ENCODE measurements at places on chromosomes 6 and 20.

DNA sequence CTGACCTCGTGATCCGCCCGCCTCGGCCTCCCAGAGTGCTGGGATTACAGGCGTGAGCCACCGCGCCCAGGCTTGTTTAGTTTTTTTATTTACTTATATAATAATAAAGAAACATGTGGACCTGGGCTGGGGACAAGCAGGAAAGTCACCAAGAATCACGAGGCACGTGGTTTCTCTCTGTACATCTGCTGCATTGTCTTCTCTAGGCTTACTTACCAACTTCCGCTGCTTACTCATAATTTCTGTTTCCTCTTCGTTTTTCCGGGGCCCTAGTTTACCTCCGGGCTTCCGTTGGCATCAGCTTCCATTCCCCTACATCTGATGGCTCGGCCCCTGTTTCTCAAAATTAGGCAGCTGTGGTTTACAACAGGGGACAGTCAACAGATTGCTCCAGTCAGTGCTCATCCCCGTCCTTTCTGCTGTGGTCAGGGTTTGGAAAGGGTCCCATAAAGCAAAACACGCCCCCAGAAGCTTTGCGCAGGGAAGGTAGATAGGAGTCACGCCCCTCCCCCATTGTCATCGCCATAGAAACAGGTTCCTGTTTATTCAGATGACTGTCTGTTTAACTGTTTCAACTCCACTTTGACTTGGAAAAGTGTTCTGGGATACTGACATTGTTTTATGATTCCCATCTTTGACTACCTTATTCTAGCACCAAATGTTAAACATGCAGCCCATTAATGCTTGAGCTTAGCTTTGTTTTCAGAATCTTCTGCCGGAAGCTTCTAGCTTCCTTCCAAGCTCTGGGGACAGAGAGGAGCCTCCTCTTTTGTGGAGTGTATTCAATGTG is 31.9 kb upstream of the TXLNB start:
- DNase-seq: peak; percentile 82

- DNase-seq: no peak
Observed at GRCh38 chr6:37635319-37635718, 62.4 kb downstream of the MDGA1 start.

DNA sequence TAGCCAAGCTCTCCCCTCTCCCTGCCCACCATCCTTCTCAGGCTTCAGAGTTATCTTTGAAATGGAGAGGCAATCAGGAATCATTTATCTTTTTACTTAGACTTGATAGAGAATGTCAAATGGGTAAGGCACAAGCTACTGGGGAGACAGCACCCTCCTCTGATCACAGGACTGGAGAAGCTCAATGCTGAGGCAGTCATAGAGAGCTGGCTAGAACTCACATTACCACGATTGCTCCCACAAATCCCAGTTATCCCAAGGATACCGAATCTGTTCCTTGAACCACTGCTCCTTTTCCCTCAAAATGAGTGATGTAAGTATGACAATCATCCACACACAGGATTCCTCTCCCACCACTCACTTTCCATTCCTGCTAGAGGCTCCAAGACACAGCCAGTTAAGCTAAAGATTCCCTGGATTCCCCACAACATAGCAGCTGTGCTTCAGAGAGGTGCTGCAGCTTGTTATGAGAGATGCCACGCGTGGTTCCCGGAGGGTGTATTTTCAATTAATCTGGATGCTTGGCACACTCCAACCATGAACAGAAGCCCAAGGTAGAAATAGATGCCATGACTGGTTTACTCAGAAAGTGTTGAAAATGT is 96.2 kb upstream of the VGLL2 start:
- DNase-seq: no peak

DNA sequence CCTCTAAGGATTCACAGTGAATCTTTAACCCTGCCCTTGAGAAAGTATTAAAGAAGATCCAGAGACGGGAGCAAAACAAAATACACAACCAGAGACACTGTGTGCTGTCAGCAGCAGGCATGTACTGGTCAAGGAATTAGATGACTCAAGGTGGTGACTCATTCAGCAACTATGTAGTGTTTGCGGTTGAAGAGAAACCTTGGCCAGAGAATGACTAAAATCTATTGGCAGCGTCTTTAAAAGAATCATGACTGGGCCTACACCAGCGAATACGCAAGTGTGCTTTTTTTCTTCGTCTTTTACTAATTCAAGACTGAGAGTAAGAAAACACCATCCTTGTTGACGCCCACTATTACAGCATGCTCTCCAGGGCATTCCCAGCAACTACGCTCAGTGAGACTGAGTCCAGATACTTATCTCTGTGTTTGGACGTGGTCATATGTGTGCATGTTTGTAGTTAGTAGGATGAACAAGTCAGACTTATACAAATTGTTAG is 72.4 kb upstream of the BACH2 start:
- peak; percentile 17 for DNase-seq
